ENCODE measurements at places on chromosomes 1 and 21.

- DNase-seq = no peak
Observed at GRCh38 chr1:170874671-170875070, 60.7 kb upstream of the MROH9 start.

GRCh38 chr1:226787071-226787470 lies 48.0 kb upstream of the ITPKB start:
- DNase-seq = no peak

DNA sequence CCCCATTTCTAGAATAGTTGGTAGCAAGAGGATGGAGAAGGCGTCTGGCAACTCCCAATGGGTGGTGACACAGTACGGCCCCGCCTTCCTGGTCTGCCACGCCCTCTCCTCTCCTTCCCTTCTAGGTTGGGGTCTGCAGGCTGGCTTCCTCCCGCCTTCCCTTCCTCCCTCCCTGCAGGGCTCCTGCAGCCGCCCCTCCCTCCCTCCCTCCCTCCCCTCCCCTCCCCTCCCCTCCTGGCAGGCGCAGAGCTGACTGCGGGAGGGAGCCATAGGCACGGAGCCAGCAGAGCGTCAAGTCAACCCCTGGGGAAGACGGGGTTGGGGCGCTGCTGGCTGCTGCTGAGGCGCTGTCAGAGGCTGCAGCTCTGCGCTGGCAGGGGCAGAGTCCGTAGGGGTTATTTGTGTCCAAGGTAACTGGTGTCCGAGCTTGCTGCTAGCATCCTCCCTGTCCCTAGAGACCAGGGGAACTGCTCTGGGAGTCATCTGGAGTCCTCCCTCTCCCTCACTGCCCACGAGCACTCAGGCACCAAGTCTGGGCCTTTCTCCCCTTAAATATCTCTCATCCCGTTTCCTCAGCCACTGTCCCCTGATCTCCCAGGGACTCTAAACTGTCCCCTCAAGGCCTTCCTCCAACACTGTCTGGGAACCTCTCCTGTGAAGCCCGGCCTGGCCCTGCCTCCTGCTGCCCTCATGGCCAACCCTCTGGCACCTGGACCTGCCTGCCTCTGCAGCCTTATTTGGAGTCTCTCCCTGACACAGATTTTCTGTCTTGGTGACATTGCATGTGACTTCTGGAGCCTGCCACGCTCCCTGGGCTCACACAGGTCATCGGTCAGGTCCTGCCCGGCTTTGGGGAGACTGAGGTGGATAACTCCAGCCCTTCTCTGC lies 57.4 kb upstream of the ACOT11 start:
- DNase-seq = peak; percentile 54

- DNase-seq = no peak
Observed at GRCh38 chr1:245058436-245058835, 96.3 kb upstream of the KIF26B start.

DNA sequence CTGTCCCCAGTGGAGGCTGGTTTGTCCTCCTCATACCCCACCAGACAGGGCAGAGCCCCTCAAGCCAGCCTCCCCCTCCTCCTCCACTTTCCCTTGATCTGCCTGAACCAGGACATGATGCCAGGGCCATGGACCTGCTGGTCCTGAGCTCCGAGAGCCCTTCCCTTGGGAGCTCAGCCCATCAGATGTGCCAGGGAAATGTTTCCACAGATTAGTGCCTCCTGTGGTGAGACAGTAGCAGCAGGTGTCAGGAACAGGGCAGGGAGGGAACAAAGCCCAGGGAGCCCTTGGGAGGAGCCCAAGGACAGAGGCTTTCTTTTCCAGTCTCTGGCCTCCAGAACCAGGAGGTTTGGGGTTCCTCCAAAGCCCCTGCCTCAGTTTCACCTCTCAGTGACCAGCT lies 14.6 kb upstream of the SLC41A1 start:
- no peak for DNase-seq

DNA sequence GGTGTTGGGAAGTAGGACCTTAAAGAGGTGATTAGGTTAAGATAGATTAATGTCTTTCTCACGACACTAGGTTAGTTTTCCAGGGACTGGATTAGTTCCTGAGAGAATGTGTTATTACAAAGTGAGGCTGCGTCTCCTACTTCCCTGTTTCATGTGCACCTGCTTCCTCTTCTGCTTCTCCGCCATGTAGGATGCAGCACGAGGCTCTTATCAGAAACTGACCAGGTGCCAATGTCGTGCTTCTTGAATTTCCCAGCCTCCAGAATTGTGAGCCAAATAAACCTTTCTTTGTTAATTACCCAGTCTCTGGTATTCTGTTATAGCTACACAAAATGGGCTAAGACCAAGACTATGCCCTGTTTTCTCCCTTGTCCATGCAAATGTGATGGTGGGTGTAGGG lies 152.2 kb upstream of the LMO4 start:
- no peak for DNase-seq

- DNase-seq = no peak
Observed at GRCh38 chr1:237226177-237226944, 184.4 kb downstream of the RYR2 start.

DNA sequence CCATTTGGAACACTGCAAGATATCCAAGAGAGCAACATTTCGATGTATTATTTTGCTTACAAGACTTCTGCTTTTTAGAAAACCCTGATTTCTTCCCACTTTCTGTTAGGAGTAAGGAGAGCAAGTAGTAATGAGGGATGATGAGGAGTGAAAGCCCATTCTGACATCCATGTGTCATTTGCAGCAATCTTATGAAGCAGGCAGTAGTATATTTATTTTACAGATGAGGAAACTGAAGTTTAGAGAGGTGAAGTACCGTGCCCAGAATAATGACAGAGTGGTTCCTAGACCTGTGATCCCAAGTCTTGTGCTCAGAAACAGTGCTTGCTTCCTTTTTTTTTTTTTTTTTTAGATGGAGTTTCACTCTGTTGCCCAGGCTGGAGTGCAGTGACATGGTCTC lies 7.1 kb upstream of the ZSCAN20 start:
- DNase-seq = no peak

GRCh38 chr1:116806245-116806644 lies 52.0 kb downstream of the CD2 start:
- DNase-seq = peak; percentile 55

DNA sequence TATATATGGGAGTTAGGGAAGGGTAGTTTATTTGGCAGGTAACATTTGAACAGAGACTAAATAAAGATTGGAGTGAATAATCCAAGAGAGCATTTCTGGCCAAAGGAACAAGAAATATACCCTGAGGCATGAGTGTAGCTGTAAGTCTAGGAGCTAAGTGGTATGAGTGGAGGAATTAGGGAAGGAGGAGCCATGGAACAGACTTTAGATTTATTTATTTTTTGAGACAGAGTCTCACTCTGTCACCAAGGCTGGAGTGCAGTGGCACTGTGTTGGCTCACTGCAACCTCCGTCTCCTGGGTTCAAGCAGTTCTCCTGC lies 18.4 kb downstream of the CAPZA1 start:
- DNase-seq = no peak

DNA sequence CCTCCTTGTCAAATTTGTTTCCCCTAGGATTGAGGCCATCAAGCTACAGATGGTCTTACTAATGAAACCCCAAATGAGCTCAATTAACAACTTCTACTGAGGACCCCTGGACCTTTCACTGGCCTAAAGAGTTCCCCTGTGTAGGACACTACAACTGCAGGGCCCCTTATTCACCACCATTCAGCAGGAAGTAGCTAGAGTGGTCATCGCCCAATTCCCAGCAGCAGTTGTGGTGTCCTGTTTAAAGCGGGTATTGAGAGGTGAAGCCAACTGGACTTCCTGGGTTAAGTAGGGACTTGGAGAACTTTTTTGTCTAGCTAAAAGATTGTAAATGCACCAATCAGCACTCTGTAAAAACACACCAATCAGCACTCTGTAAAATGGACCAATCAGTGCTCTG lies 1466.9 kb downstream of the KCNT2 start:
- no peak for DNase-seq

GRCh38 chr1:175118375-175119367 lies 51.0 kb downstream of the TNN start:
- no peak for DNase-seq

DNA sequence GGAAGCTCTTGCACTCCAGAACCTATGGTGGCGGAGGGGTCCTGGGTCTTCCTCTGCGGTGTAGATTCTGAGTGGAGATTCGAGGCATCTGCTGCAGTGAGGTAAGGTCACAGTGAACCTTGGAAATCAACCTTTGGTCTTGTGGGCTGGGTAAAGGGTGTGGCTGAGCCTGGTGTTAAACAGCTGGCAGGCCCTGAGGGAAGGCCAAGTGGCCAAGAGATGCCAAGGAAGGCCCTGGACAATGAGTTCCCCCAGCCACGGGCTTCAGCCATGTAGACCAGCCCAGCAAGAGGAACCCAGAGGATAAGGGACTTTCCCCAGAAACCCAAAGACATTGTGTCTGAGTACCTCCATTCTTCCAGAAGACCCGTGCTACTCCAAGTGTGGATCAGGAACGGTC lies 137.2 kb upstream of the ETS2 start:
- no peak for DNase-seq

- no peak for DNase-seq
Observed at GRCh38 chr21:44752671-44753235, 41.4 kb upstream of the TSPEAR start.

DNA sequence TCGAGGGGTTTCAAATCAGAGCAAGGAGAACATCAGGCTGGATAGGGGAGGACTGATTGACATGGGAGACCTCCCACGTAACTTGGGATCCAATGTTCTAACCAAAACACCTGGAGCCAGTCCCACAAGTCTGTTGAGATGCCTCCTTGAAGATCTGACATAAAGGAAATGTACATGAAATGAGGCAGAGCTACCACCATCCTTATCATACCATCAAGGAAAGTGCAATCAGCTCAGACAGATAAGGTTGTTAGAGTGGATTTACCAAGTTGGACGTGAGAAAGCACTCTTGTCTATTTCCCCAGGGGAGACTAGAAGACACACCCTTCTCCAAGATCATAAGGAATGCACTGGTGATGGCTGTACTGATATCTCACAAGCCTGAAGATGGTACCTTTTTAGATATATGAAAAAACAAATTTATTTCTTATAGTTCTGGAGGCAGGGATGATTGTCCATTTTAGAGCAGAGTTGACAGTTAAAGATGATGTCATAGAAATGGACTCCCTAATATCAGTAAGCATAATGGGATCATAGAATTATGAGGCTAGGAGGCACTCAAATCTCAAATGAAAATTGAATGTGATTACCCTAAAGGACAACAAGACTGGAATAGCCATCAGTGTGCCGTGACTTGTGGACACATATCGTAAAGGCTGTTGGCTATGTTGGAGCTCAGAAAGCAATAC lies 129.1 kb upstream of the RAB4A start:
- DNase-seq = no peak

Data from activated naive CD4-positive, alpha-beta T cell treated with anti-CD3 and anti-CD28 coated beads, Interleukin-2, amount 10 ng/mL, durations not matched to agents 7 days and 5 days (primary cell).